ENCODE measurements at places on chromosomes 12 and 14.

DNA sequence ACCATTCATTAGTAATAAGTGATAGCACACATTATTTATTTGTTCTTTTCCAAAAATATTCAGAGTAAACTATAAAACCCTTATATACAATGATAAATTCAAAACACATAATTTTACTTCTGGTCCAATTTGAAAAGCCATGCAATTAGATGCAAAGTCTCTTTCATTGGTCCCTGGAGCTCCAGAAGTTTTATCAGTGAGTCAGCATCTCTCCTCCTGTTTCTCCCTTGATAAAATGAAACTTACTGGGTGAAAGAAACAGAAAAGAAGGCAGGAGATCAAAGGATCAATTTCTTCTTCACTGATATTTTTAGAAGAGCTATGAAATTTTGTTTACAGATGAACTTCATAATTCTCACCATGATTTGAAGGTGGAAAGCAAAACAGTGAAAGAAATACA, 47.5 kb downstream of the IFNG start:
- no peak for DNase-seq

DNA sequence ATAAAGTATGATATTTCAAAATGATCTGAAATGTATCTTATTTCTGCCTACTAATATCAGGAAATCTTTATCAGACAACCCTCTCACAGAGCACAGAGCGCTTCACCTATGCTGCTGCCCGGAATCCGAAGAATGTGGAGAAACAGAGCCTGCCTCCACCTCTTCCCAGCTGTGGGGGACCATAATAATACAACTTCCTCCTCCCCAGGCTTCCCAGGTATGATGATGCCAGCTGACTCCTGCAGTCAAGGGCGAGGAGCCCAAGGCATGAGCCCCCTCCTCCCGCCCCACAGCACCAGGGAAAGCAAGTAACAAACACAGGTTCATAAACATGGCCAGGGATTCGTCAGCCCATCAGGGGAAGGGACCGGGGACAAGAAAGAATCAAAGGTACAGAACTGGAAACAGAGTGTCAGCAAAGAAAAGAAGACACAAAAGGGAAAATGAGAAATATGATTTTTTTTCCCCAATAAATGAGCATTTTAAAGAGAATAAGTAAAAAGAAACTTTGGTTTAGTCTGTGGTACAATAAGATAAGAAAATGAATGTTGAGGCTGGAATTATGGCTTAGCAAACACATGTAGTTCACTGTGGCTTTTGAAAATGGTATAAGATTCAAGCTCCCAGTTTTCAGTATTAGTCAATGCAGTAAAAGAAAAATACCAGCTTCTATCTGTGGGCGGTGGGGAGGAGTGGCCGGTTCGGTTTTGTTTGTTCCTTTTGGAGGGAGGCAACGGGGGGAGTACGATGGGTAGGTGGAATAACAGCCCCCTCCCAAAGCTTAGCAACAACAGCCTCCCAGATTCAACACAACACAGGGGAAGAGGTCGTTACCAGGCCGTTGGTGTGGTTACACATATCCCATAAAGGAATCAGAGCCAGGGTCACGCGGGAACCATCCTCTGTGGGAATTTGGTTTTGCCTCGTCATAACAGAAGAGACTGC, 68.3 kb downstream of the SETD3 start:
- no peak for DNase-seq

GRCh38 chr14:44099743-44100488, 407.2 kb downstream of the FSCB start:
- no peak for DNase-seq

DNA sequence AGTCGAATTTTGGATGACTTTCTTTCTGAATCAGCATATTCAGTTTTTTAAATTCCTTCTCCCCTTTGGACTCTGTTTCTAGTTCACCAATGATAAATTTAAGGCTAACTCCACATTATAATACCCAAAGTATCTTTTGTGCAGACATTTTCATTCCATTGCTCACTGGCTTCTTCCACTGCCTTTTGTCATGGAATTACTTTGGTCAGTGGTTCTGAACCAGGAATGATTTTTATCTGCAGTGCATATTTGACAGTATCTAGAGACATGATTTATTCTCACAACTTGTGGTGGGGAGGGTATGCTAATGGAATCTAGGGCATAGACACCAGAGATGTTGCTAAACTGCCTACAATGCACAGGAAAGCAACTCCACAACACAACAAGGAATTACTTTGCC, 234.4 kb upstream of the PRKD1 start:
- no peak for DNase-seq

DNA sequence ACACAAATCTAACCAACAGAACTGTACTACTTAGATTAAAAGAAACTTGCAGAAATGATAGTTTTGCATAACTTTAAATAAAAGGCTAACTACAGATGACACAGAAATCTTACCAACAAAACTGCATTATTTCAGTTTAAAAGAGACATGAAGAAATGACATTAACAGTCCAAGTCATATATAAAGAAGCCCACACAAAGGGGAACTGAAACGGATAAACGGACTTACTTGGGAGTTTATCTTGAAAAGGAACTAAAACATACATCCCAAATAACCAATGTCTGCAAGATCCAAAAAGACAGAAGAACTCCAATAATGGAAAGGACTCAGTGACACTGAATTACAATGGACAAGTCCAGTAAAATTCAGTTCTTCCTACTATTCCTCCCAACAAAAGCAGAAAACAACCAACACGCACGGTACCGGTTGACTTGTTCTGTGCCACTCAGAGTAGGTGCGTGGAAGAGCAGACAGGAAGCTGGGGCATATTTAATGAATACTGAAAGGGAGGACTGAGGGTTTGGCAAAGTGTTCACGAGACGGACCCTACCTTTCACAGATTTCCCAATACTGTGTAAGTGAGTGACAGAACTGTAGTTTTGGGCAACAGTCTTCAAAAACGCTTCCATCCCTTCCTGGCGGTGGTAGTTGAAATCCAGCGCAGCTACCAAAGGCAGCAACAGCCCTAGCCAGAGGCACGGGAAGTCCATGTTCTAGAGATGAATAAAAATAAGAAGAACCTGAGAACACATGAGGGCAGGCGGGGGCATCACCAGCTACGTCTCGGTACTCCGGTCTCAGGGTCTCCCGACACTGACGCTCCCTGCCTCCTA, 627 bp downstream of the CPM start:
- no peak for DNase-seq

GRCh38 chr12:57517187-57517586, 3.1 kb downstream of the DDIT3 start:
- DNase-seq, result no peak

DNA sequence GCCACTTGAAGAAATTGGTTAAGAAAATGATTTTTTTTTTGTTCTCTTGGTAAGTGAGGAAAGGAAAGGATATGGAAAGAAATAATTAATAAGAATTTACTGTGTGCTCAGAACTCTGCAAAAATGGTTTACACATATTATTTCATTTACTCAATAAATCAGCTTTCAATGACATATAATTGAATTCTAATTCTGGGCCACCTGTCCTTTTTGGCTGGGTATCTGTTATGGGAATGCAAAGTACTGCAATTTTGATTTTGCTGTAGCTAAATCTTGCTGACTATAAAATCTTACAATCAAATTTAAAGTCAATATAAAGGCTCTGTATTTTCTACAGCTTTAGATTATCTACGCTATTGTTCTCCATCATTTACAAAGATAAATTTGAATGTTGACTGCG, 147.1 kb downstream of the GRIP1 start:
- no peak for DNase-seq

GRCh38 chr12:27367078-27367477, 34.4 kb downstream of the BMAL2 start:
- no peak for DNase-seq

DNA sequence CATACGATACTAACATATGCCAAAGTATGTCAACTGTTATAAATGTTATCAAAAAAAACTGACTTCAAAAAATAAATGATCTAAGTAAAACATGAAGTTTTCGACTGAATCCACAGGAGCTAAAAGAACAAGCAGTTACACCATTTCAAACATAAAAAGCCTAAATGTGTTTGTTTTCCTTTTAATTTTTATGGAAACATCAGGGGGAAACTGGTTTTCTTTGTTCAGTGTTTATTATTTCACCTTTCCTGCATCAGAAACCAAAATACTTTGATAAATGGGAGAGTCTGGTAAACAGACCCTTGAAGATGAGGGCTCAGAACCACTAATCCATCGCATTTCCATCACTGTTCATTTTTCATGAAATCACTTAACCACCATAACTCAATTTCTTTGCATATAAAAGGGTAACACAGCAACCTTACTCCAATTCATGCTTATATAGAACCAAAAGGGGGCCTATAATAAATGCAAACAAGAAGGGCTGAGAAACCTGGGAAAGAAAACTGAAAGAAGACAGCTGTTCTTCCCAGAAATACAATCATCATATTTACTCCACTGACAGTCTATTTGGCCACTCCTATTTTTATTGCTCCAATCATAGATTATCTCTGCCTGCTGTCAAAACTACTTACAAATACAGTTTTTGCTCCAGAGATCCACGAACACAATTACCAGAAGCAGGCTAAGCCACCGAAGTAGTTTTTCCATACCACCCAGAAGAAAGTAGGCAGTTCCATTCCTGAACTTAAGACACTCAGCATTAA, 17.0 kb downstream of the FGD6 start:
- no peak for DNase-seq

DNA sequence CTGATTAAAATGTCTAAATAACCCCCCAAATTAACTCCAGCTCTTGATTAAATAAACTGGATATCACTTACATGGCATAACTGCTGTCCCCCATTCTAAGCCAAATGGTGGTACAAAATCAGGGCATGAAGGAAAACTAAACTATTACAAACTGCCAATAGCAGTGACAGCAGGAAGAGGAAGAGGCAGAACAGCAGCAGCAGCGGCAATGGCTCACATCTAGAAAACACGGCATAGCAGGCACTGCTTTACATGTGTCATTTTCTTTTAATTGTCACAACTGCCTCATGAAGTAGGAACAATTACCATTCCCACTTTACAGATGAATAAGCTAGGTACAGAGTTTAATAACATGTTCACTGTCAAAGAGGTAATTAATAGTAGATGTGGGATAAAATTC, 92.0 kb downstream of the EPS8 start:
- no peak for DNase-seq

Data from left renal pelvis (tissue), 4 donors.